ENCODE measurements at places on chromosomes 12 and 14. TPM values are rescaled to one million over a fixed set of nuclear protein-coding genes. Genes with fewer than 3 reads are reported as not detected.

The C1QL4 gene
- total RNA-seq = 0.18 TPM

The BCAT1 gene
- total RNA-seq = 683 TPM

The KLRD1 gene
- under 0.01 TPM for total RNA-seq

The OLR1 gene
- 3.2 TPM for total RNA-seq

The OR10G2 gene
- total RNA-seq = not detected

The B4GALNT1 gene
- total RNA-seq = 0.18 TPM

The BCL2L14 gene
- not detected for total RNA-seq

The RASSF8 gene
- total RNA-seq = 50.5 TPM

The KRT73 gene
- not detected for total RNA-seq

The CELA1 gene
- not detected for total RNA-seq

The PRPH gene
- not detected for total RNA-seq

The SLC25A47 gene
- not detected for total RNA-seq

The AICDA gene
- not detected for total RNA-seq

The HCAR1 gene
- total RNA-seq = not detected

The SETD3 gene
- 31.9 TPM for total RNA-seq

The IKZF4 gene
- total RNA-seq = 1.8 TPM

The ARHGDIB gene
- total RNA-seq = 24.9 TPM

The SOS2 gene
- 10.9 TPM for total RNA-seq

The KRT74 gene
- total RNA-seq = not detected

The KRT71 gene
- not detected for total RNA-seq

The IAPP gene
- total RNA-seq = not detected

The ZFC3H1 gene
- 28.6 TPM for total RNA-seq

The TEX52 gene
- total RNA-seq = not detected

The SRRM4 gene
- not detected for total RNA-seq

The OVCH1 gene
- total RNA-seq = 0.18 TPM

The C14orf39 gene
- 0.36 TPM for total RNA-seq

The KIF5A gene
- 0.18 TPM for total RNA-seq

The SYNDIG1L gene
- not detected for total RNA-seq

The RGS6 gene
- not detected for total RNA-seq

The OR6C4 gene
- not detected for total RNA-seq

The IGF1 gene
- 0.28 TPM for total RNA-seq
